ENCODE measurements at places on chromosomes 7 and 10.

- peaks cover 2% of the 10 kb centered on the region for H3K36me3 ChIP-seq
- no peak overlapping the region for H3K27ac ChIP-seq
- no peak overlapping the region for H3K4me3 ChIP-seq
- DNase-seq, result no peak
- H3K27me3 ChIP-seq, result peaks cover 33% of the 10 kb centered on the region
Observed at GRCh38 chr10:14131261-14131960, 199.3 kb downstream of the FRMD4A start.

GRCh38 chr10:72146559-72147323, 58.4 kb upstream of the SPOCK2 start:
- H3K27me3 ChIP-seq, result no peaks in the 10 kb centered on the region
- H3K36me3 ChIP-seq, result peaks cover 43% of the 10 kb centered on the region
- DNase-seq, result no peak
- no peak overlapping the region for H3K4me3 ChIP-seq
- peaks cover 6% of the 10 kb centered on the region for H3K4me1 ChIP-seq
- no peak overlapping the region for H3K27ac ChIP-seq

GRCh38 chr7:27871866-27872265, 131.9 kb downstream of the TAX1BP1 start:
- no peaks in the 10 kb centered on the region for H3K4me1 ChIP-seq
- no peak overlapping the region for H3K4me3 ChIP-seq
- DNase-seq, result no peak
- no peak overlapping the region for H3K27ac ChIP-seq
- peaks cover 31% of the 10 kb centered on the region for H3K36me3 ChIP-seq
- no peaks in the 10 kb centered on the region for H3K27me3 ChIP-seq

GRCh38 chr10:116870949-116871348, 21.6 kb downstream of the ENO4 start:
- no peaks in the 10 kb centered on the region for H3K27me3 ChIP-seq
- no peak for DNase-seq
- H3K4me1 ChIP-seq, result no peaks in the 10 kb centered on the region
- no peak overlapping the region for H3K27ac ChIP-seq
- H3K36me3 ChIP-seq, result no peaks in the 10 kb centered on the region
- no peak overlapping the region for H3K4me3 ChIP-seq

- no peak overlapping the region for H3K4me3 ChIP-seq
- H3K4me1 ChIP-seq, result no peaks in the 10 kb centered on the region
- no peak for DNase-seq
- no peaks in the 10 kb centered on the region for H3K36me3 ChIP-seq
Observed at GRCh38 chr7:53920011-53920410, 622.2 kb upstream of the VSTM2A start.

DNA sequence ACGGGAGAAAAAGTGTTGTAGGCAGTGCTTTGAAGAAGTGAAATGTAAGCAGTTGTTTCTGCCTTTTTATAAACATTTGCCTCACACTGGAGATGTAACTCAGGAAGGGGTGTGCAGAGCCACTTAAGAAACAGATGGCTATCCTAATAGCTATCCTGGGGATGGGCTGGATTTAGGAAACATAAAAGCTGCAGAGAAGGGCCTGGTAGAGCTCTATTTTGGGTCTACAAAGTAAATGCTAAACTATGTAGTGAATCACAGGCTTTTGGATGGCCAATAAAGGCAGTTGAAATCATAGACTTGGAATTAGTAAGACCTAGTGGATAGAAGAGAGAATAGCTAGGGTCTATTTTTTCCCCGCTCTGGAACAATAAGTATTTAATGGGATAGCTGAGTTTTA, 79.9 kb upstream of the AGR3 start:
- H3K27ac ChIP-seq, result no peak overlapping the region
- peaks cover 7% of the 10 kb centered on the region for H3K36me3 ChIP-seq
- H3K4me3 ChIP-seq, result no peak overlapping the region
- no peaks in the 10 kb centered on the region for H3K27me3 ChIP-seq
- no peak for DNase-seq

GRCh38 chr7:70051726-70052125, 453.5 kb downstream of the AUTS2 start:
- H3K27me3 ChIP-seq, result no peaks in the 10 kb centered on the region
- no peak for DNase-seq
- no peak overlapping the region for H3K27ac ChIP-seq
- no peak overlapping the region for H3K4me3 ChIP-seq
- peaks cover 4% of the 10 kb centered on the region for H3K4me1 ChIP-seq
